Activated CD4-positive, alpha-beta T cell treated with anti-CD3 and anti-CD28 coated beads, Interleukin-2, amount 10 ng/mL, durations not matched to agents 7 days and 5 days (primary cell): ENCODE measurements at places on chromosomes 11 and 22. TPM values are rescaled to one million over a fixed set of nuclear protein-coding genes. Genes with fewer than 3 reads are reported as not detected.

The OR8D4 gene
- total RNA-seq = not detected

The TTC36 gene
- 1.1 TPM for total RNA-seq

- no peak for DNase-seq
These were observed 36.1 kb downstream of the PPFIA1 start for GRCh38 chr11:70306586-70307033.

DNA sequence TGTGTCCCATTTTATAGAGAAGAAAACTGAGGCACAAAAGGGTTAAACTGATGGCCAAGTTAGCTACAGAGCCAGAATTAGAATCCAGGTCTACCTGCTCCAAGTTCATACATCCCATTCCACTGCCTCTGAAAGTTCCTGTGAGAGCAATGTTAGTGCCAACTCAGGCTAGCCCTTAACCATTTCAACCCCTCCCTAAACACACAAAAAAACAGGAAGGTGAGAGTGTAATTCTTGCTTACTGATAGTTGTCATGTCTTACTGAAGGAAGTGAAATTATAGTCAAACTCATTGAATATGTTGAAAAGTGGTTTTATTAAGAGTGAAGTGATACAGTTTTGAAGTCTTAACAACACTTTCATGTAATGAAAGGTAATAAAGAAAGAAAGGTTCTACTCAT lies 2.9 kb upstream of the E2F8 start:
- no peak for DNase-seq

- DNase-seq = no peak
These were observed 125.1 kb downstream of the TRIM44 start for GRCh38 chr11:35787626-35788025.
